ENCODE measurements at places on chromosomes 5 and 9. TPM values are rescaled to one million over a fixed set of nuclear protein-coding genes. Genes with fewer than 3 reads are reported as not detected.

DNA sequence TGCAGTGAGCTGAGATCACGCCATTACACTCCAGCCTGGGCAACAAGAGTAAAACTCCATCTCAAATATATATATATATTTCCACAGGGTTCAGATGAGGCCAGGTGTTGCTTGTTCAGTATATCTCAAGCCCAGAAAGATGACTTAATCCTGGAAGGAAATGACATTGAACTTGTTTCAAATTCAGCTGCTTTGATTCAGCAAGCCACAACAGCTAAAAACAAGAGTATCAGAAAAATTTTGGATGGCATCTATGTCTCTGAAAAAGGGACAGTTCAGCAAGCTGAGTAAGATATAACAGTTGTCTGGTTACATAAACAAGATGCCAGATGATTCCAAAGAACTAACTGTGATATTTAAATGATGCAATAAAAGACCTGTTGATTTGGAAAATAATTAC is 352.0 kb downstream of the KCTD16 start:
- no peak for DNase-seq

The ANKRD18A gene
- total RNA-seq: 0.18 TPM

The GARIN3 gene
- not detected for total RNA-seq

GRCh38 chr9:89774858-89775370 is 170.1 kb downstream of the GADD45G start:
- no peak for DNase-seq

All from aorta (tissue), 5 donors.